ENCODE measurements at places on chromosomes 1 and 21. TPM values are rescaled to one million over a fixed set of nuclear protein-coding genes. Genes with fewer than 3 reads are reported as not detected.

GRCh38 chr21:17900281-17900989, 81.3 kb upstream of the C21orf91 start:
- no peak overlapping the region for H3K4me3 ChIP-seq
- H3K4me1 ChIP-seq, result no peaks in the 10 kb centered on the region
- H3K27me3 ChIP-seq, result no peaks in the 10 kb centered on the region

DNA sequence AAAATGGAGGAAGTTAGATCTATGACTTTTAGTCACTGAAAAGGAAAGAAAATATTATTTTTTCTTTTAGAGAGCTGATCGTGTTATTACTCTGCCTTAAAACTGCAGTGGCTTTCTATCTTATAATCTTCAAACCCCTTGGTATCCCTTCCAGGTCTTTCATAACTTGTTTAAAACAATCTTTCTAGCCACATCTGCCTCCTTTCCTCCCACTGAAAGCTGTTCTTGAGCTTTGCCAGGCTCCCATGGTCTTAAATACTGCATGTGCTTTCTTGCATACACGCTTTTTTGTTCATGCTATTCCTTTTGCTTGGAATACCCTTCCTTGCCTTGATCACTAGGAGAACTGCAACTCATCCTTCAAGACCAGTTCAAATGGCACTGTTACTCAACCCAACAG, 65.9 kb upstream of the GADD45A start:
- H3K36me3 ChIP-seq, result no peaks in the 10 kb centered on the region
- H3K4me3 ChIP-seq, result peak overlapping the region; percentile 45
- no peaks in the 10 kb centered on the region for H3K27me3 ChIP-seq
- peaks cover 2% of the 10 kb centered on the region for H3K4me1 ChIP-seq

- peak; percentile 79 for DNase-seq
- H3K27ac ChIP-seq, result no peak overlapping the region
- H3K4me1 ChIP-seq, result no peaks in the 10 kb centered on the region
- H3K4me3 ChIP-seq, result no peak overlapping the region
- no peaks in the 10 kb centered on the region for H3K36me3 ChIP-seq
- H3K27me3 ChIP-seq, result no peaks in the 10 kb centered on the region
Measured at GRCh38 chr21:43611598-43612369, 47.5 kb downstream of the HSF2BP start.

DNA sequence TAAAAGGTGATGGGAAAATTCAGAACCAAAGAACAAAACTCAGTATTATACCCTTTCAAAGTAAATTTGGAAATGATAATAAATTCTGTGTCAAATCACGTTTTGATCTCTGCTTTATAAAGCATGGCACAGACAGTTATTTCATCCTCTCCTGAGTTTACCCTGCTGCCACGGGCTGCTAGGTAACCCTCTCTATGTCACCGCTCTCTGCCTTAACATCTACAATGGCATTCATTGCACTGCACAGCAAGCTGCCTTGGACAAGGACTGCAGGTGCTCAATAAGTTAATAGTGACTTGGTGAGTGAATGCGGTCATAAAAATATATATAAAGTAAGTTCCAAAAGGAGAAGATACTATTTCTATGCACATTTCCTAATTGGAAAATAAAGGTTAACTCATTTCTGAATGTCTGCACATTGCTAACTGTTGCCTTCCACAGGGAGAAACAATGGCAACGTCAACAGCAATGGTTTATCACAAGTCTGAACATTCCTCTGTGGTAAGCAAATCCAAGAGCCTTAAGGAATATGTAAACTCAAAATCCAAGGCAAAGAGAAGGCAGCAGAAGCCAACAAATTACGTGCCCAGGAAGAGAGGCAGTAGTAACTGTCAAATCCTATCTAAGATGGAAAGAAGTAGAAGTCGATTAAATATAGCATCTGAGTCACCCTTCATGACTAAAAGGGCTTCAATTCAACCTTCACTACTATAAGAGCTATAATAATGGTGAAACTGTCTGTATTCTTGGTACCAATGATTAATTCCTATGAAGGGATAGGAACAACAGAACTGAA, 19.4 kb downstream of the FYB2 start:
- H3K27me3 ChIP-seq, result no peaks in the 10 kb centered on the region
- no peaks in the 10 kb centered on the region for H3K36me3 ChIP-seq

GRCh38 chr1:114274621-114275317, 121.1 kb upstream of the SYT6 start:
- no peak overlapping the region for H3K4me3 ChIP-seq
- no peaks in the 10 kb centered on the region for H3K4me1 ChIP-seq
- H3K27me3 ChIP-seq, result no peaks in the 10 kb centered on the region
- H3K27ac ChIP-seq, result no peak overlapping the region
- no peak for DNase-seq

CDCA8 gene
- 0.75 TPM for total RNA-seq

DNA sequence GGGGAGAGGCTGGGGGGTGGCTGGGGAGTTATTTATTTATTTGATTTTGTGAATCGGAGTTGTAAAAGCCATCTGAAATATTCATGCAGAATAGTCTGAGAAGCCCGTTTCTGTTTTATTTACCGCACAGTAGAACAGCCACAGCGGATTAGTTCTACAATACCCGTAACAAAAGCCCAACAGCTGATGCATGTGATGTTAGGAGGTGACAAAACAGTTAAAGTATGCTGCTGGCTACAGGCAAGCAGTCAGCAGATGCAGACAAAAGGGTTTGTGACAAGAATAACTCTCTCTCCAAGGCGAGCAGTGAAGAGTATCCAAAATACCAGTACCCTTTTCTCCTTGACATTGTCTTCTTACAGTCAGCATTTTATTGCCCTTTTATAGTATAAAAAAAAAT, 42.0 kb downstream of the PROX1 start:
- no peak overlapping the region for H3K27ac ChIP-seq
- H3K36me3 ChIP-seq, result no peaks in the 10 kb centered on the region
- H3K27me3 ChIP-seq, result no peaks in the 10 kb centered on the region
- DNase-seq, result no peak

WDR64 gene
- total RNA-seq, result not detected

TLR5 gene
- total RNA-seq, result 3.9 TPM

DNA sequence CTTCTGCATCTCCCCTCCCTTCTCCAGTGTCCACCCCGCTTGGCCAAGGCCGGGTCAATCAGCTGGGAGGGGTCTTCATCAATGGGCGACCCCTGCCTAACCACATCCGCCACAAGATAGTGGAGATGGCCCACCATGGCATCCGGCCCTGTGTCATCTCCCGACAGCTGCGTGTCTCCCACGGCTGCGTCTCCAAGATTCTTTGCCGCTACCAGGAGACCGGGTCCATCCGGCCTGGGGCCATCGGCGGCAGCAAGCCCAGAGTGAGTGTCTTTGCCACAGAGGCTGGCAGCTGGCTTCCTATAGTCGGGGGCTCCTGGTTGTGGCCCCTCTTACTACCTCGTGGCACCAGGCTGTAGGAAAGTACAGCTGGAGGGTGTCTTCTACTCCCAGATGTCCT, 3.6 kb downstream of the PAX7 start:
- H3K4me3 ChIP-seq, result no peak overlapping the region
- peaks cover 6% of the 10 kb centered on the region for H3K27me3 ChIP-seq
- no peak for DNase-seq
- H3K4me1 ChIP-seq, result no peaks in the 10 kb centered on the region

TAS1R1 gene
- total RNA-seq, result not detected

FCGR3A gene
- 8.8 TPM for total RNA-seq

DNA sequence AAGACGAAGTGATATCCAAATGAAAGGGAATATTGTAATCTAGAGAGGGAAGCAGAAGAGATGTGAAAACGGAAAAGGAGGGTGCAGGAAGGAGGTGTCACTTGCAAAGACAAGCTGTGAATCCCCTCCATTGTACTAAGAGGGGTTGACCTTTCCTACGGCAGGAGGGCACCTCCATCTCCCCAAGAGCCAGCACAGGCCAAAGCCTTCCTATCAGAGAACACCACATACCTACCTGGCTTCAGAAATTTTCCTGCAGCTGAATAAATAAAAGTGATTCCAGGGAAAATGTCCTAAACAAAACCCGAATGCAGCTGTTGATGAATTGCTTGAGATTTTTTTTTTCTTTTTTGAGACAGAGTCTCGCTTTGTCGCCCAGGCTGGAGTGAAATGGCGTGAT, 14.3 kb downstream of the KANK4 start:
- no peaks in the 10 kb centered on the region for H3K27me3 ChIP-seq
- H3K4me3 ChIP-seq, result no peak overlapping the region
- DNase-seq, result no peak
- no peaks in the 10 kb centered on the region for H3K4me1 ChIP-seq
- H3K36me3 ChIP-seq, result no peaks in the 10 kb centered on the region

All from ascending aorta (tissue), 2 donors.